ENCODE measurements at places on chromosomes 2 and 18. TPM values are rescaled to one million over a fixed set of nuclear protein-coding genes. Genes with fewer than 3 reads are reported as not detected.
A peak's percentile ranks its signal among the peaks of the same experiment; 100 is the strongest.

- H3K36me3 ChIP-seq: no peaks in the 10 kb centered on the region
- no peaks in the 10 kb centered on the region for H3K27me3 ChIP-seq
- peak; percentile 61 for DNase-seq
- no peak overlapping the region for H3K27ac ChIP-seq
- H3K4me3 ChIP-seq: no peak overlapping the region
- H3K4me1 ChIP-seq: no peaks in the 10 kb centered on the region
These were observed 83.9 kb downstream of the ARHGEF4 start for GRCh38 chr2:130920415-130921163.

The CAB39 gene
- 45.5 TPM for total RNA-seq

The FAM237A gene
- not detected for total RNA-seq

The SULT1C4 gene
- total RNA-seq: not detected

GRCh38 chr2:240289701-240290431 lies 145.6 kb upstream of the GPC1 start:
- H3K27ac ChIP-seq: no peak overlapping the region
- no peak overlapping the region for H3K4me3 ChIP-seq
- no peaks in the 10 kb centered on the region for H3K27me3 ChIP-seq
- H3K36me3 ChIP-seq: no peaks in the 10 kb centered on the region

- H3K4me1 ChIP-seq: no peaks in the 10 kb centered on the region
- no peaks in the 10 kb centered on the region for H3K36me3 ChIP-seq
- H3K4me3 ChIP-seq: no peak overlapping the region
- H3K27ac ChIP-seq: no peak overlapping the region
- DNase-seq: no peak
These were observed 83.0 kb upstream of the CHRNA1 start for GRCh38 chr2:174846941-174847938.

DNA sequence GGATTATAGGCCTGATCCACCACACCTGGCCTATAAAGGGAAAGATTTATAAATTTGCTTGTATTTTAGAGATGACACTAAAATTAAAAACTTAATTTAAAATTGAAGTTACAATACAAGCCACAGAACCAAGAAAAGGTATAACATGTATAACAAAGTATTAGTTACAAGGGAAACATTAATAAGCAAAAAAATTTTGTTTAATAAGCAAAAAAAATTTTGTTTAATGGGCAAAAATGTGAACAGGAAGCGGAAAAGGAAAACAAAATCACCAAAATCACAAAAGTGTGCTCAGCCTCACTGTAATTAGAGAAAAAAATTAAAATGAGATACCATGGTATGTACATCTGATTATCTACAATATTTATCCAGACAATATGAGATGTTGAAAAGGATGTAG lies 15.9 kb upstream of the NDUFV2 start:
- H3K4me3 ChIP-seq: no peak overlapping the region
- H3K36me3 ChIP-seq: no peaks in the 10 kb centered on the region
- H3K27ac ChIP-seq: no peak overlapping the region
- no peaks in the 10 kb centered on the region for H3K27me3 ChIP-seq
- DNase-seq: no peak

The MOGAT1 gene
- not detected for total RNA-seq

DNA sequence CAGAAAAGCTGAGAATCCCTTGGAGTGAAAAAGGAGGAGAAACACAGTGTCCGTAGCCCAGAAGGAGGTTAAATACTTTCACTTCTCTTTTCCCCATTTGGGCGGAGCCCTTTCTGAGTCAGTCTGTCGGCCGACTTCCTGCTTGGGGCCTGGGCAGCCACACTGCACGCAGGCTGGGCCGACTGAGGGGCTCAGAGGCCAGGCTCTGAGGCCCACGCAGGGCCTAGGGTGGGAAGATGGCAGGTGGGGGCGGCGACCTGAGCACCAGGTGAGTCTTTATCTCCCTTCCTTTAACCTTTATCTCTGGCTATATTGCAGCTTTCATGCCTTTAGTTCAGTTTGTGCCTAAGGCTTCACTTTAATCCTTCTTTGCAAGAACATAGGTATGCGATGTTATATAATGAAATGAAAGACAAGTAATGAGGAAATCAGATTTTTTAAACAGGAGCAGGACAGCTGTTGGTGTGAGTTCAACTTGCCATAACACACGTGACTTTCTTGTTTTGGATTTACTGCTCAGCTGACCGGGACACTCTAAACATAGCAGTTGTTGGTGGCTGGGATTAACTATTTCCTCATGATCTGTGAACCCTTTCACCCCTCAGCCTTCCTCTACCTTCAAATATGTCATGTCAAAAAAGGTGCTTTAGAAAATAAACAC lies at the start of gene SP100:
TSS of gene SP100 (plus strand) at position 141 of the 661 bp plus-strand sequence. CDS start at position 237, 96 bp downstream.
- peaks cover 24% of the 10 kb centered on the region for H3K36me3 ChIP-seq
- H3K4me1 ChIP-seq: peaks cover 55% of the 10 kb centered on the region

- no peaks in the 10 kb centered on the region for H3K4me1 ChIP-seq
- DNase-seq: no peak
- no peak overlapping the region for H3K4me3 ChIP-seq
- H3K36me3 ChIP-seq: no peaks in the 10 kb centered on the region
These were observed 155.2 kb downstream of the MYO5B start for GRCh38 chr18:50039746-50040145.

DNA sequence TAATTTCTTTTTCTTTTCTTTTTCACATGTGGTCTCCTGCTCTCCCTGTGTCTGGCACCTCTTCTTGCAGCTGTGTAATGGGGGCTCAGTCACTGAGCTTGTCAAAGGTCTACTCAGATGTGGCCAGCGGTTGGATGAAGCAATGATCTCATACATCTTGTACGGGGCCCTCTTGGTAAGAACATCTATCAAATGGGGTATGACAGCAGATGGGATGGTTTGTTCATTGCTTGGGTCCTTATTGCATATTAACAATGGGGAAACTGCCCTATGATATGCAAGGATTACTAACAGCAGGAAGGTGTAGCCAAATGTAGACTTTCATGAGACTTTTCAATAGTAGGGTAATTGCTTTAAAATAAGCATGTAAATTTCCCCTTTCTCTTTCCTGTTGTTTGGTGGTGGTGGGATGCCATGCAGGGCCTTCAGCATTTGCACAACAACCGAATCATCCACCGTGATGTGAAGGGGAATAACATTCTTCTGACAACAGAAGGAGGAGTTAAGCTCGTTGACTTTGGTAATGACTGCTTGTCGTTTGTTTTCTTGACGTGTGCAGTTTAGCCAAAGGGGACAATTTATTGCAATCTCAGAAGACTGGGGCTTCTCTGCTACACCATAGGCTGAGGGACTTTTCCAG lies 36.5 kb downstream of the MYO3B start:
- no peaks in the 10 kb centered on the region for H3K36me3 ChIP-seq
- DNase-seq: no peak
- H3K4me1 ChIP-seq: peaks cover 12% of the 10 kb centered on the region

GRCh38 chr2:53744395-53745065 lies 23.1 kb upstream of the CHAC2 start:
- peak; percentile 69 for DNase-seq
- peaks cover 16% of the 10 kb centered on the region for H3K4me1 ChIP-seq
- H3K36me3 ChIP-seq: peaks cover 13% of the 10 kb centered on the region
- H3K4me3 ChIP-seq: no peak overlapping the region
- peak overlapping the region; percentile 67 for H3K27ac ChIP-seq
